Dermis lymphatic vessel endothelial cell (primary cell): ENCODE measurements at places on chromosomes 6 and 20. TPM values are rescaled to one million over a fixed set of nuclear protein-coding genes. Genes with fewer than 3 reads are reported as not detected.

CTAGE9 gene
- not detected in 2 replicates for total RNA-seq

TOMM6 gene
- total RNA-seq = 33.9 and 34.8 TPM in 2 replicates

CNKSR3 gene
- total RNA-seq = 13.8 and 15.9 TPM in 2 replicates

DNAH8 gene
- total RNA-seq = under 0.01 TPM in 2 replicates
